ENCODE measurements at places on chromosomes 12 and 14.

GRCh38 chr14:44339862-44340261 is 167.2 kb downstream of the FSCB start:
- no peaks in the 10 kb centered on the region for H3K36me3 ChIP-seq
- H3K27ac ChIP-seq: no peak overlapping the region
- no peak overlapping the region for H3K4me3 ChIP-seq
- H3K27me3 ChIP-seq: no peaks in the 10 kb centered on the region

DNA sequence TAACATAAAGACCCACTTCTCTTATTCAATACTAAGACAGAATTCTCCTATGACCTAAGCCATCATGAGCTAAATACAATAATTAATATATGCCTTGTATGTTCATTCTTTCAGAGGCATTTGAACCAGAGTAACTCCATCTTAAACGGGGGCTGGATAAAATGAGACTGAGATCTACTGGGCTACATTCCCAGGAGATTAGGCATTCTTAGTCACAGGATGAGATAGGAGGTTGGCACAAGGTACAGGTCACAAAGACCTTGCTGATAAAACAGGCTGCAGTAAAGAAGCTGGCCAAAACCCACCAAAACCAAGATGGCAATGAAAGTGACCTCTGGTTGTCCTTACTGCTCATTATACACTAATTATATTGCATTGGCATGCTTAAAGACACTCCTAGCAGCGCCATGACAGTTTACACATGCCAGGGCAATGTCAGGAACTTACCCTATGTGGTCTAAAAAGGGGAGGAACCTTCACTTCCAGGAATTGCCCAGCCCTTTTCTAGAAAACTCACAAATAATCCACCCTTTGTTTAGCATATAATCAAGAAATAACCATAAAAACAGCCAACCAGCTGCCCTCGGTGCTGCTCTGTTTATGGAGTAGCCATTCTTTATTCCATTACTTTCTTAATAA is 260.7 kb downstream of the SSPN start:
- no peak overlapping the region for H3K27ac ChIP-seq
- H3K36me3 ChIP-seq: peaks cover 25% of the 10 kb centered on the region
- no peaks in the 10 kb centered on the region for H3K27me3 ChIP-seq

GRCh38 chr12:64428956-64429355 is 23.0 kb upstream of the TBK1 start:
- no peak overlapping the region for H3K4me3 ChIP-seq
- H3K36me3 ChIP-seq: peaks cover 99% of the 10 kb centered on the region
- no peaks in the 10 kb centered on the region for H3K4me1 ChIP-seq
- no peak overlapping the region for H3K27ac ChIP-seq

- no peaks in the 10 kb centered on the region for H3K36me3 ChIP-seq
- no peak for DNase-seq
- H3K4me3 ChIP-seq: no peak overlapping the region
- H3K4me1 ChIP-seq: no peaks in the 10 kb centered on the region
Observed at GRCh38 chr12:58314610-58315009, 373.2 kb downstream of the ATP23 start.

- no peaks in the 10 kb centered on the region for H3K36me3 ChIP-seq
- no peak overlapping the region for H3K4me3 ChIP-seq
- no peak overlapping the region for H3K27ac ChIP-seq
- no peaks in the 10 kb centered on the region for H3K4me1 ChIP-seq
Observed at GRCh38 chr12:73277971-73278370, 1005.8 kb downstream of the TRHDE start.

DNA sequence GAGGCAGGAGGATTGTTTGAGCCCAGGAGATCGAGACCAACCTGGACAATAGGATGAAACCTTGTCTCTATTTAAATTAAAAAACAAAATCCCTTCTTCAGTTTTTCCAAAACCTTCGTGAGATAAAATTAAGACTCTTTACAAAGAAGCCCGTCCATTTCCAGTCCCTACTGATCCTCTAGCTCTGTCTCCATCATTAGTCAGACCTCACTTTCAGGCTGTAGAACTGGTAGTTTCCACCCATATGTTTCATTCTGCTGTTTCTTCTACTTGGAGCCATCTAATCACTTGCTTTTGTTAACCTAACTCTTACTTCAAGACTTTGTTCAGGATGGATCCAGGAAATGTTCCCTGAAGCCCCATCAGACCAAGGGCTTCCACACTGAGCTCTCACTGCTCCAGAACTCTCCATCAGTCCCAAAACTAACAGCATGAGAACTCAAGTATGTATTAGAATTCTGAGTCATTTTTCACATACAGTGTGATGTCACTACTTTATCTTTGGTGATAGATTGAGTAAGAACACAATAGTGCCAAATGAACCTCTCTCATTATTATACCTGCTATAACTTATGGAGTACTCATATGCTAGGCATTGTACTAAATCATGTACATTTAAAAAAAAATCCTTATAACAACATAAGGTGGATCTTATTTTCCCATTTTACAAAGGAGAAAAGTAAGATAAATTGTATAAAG is 90.8 kb downstream of the PRICKLE1 start:
- no peak overlapping the region for H3K4me3 ChIP-seq
- DNase-seq: no peak
- H3K27ac ChIP-seq: no peak overlapping the region
- no peaks in the 10 kb centered on the region for H3K36me3 ChIP-seq
- no peaks in the 10 kb centered on the region for H3K27me3 ChIP-seq

DNA sequence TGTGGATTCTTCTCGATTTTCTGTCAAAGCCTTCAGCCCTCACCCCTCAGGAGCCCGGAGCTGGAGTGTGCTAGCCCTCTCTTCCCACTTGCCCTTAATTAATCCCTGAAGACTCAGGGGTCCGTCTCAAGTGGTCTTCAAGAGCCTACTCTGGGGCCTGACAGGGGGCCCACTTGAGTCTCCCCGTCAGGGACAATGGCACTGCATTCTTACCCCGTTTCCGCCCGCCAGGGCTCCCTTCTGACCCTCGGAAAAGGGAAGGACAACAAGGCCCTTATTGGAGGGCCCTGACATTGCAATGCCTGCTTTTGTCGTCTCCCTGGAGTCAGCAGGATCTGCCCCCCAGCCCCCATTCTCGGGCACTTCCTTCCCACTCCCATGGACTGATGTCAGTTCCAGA is 34.4 kb downstream of the TBX3 start:
- H3K27me3 ChIP-seq: peaks cover 4% of the 10 kb centered on the region
- H3K36me3 ChIP-seq: no peaks in the 10 kb centered on the region
- no peaks in the 10 kb centered on the region for H3K4me1 ChIP-seq
- no peak overlapping the region for H3K27ac ChIP-seq
- no peak for DNase-seq

DNA sequence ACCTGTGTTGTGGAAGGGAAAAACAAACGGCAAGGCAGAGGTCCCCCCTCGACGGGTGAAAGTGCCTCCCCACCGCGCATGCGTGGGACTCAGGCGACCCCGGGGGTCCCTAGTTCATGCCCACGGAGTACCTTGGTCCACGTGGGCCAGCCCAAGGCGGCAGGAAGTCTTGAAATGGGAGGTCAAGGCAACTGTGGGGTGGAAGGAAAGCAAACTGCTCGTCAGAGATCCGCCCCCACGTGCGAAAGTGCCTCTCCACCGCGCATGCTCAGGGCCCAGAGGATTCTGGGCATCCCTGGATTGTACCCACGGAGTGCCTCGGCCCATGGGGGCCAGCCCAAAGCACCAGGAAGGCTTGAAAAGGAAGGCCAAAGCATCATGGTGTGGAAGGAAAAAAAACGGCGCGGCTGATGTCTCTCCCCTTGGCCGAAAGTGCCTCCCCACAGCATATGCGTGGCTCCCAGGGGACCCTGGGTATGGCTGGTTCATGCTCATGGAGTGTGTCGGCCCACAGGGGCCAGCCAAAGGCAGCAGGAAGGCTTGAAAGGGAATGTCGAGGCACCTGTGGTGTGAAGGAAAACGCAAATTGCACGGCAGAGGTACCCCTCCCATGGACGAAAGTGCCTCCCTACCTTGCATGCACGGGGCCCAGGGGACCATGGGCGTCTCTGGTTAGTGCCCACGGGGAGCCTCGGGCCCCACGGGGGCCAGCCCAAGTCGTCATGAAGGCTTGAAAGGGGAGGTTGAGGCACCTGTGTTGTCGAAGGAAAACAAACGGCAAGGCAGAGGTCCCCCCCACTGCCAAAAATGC is 369.7 kb downstream of the ALG10 start:
- no peaks in the 10 kb centered on the region for H3K36me3 ChIP-seq
- no peak overlapping the region for H3K27ac ChIP-seq
- DNase-seq: peak; percentile 50
- H3K4me1 ChIP-seq: no peaks in the 10 kb centered on the region

- peak overlapping the region; percentile 70 for H3K27ac ChIP-seq
- H3K27me3 ChIP-seq: no peaks in the 10 kb centered on the region
- no peak overlapping the region for H3K4me3 ChIP-seq
- H3K36me3 ChIP-seq: no peaks in the 10 kb centered on the region
- DNase-seq: no peak
- H3K4me1 ChIP-seq: peaks cover 6% of the 10 kb centered on the region
Observed at GRCh38 chr14:99075771-99076375, 196.1 kb downstream of the BCL11B start.

DNA sequence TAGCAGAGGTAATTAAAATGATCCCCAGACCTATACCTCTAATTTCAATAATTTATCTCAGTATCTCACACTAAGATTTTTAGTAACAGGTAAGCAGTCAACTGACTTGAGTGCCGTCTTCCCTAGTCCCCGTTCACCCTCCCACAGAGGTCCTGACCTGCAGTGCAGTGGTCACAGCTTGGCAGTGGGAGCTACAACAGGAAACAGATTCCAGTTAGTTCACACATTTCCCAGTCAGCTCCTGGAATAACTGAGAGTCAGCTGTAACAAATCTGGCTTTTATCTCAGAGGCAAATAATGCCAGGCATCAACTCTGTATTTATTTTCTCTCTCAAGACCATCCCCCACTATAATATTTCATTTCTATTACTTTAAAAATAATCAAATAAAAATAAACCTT is 308.2 kb downstream of the ATP23 start:
- no peaks in the 10 kb centered on the region for H3K36me3 ChIP-seq
- H3K4me3 ChIP-seq: no peak overlapping the region
- H3K27ac ChIP-seq: no peak overlapping the region
- no peaks in the 10 kb centered on the region for H3K4me1 ChIP-seq
- H3K27me3 ChIP-seq: no peaks in the 10 kb centered on the region

- peaks cover 6% of the 10 kb centered on the region for H3K4me1 ChIP-seq
- peaks cover 70% of the 10 kb centered on the region for H3K36me3 ChIP-seq
- peak overlapping the region; percentile 67 for H3K27ac ChIP-seq
- no peaks in the 10 kb centered on the region for H3K27me3 ChIP-seq
- no peak overlapping the region for H3K4me3 ChIP-seq
- no peak for DNase-seq
Observed at GRCh38 chr12:64713376-64713775, 45.8 kb downstream of the GNS start.

DNA sequence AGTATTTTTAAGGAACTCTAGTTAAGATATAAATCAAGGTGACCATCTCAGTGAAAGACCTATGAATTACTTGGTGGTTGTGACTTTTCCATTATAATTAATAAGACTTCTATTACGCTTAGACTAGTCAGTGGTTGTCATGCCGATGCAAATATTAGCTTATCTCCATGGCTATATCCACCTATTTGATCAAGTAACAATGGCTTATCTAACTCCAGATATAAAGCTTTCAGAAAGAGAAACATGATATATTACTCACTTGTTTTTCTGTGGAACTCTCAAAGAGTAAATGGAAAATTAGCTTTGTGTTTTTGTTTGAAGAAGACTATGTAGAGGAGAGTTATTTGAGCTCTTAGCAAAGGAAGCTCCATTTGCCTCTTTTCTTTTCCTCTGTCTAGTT is 323.8 kb upstream of the DCN start:
- H3K27me3 ChIP-seq: no peaks in the 10 kb centered on the region
- no peaks in the 10 kb centered on the region for H3K36me3 ChIP-seq
- H3K27ac ChIP-seq: no peak overlapping the region
- no peak for DNase-seq
- H3K4me3 ChIP-seq: no peak overlapping the region

GRCh38 chr12:27425306-27425705 is 21.2 kb upstream of the SMCO2 start:
- H3K4me3 ChIP-seq: no peak overlapping the region
- H3K36me3 ChIP-seq: no peaks in the 10 kb centered on the region
- H3K27ac ChIP-seq: no peak overlapping the region
- no peak for DNase-seq
- no peaks in the 10 kb centered on the region for H3K4me1 ChIP-seq

GRCh38 chr12:85060916-85061315 is 24.8 kb downstream of the LRRIQ1 start:
- no peaks in the 10 kb centered on the region for H3K27me3 ChIP-seq
- H3K4me3 ChIP-seq: no peak overlapping the region
- H3K27ac ChIP-seq: no peak overlapping the region
- DNase-seq: no peak
- no peaks in the 10 kb centered on the region for H3K4me1 ChIP-seq
- H3K36me3 ChIP-seq: no peaks in the 10 kb centered on the region

DNA sequence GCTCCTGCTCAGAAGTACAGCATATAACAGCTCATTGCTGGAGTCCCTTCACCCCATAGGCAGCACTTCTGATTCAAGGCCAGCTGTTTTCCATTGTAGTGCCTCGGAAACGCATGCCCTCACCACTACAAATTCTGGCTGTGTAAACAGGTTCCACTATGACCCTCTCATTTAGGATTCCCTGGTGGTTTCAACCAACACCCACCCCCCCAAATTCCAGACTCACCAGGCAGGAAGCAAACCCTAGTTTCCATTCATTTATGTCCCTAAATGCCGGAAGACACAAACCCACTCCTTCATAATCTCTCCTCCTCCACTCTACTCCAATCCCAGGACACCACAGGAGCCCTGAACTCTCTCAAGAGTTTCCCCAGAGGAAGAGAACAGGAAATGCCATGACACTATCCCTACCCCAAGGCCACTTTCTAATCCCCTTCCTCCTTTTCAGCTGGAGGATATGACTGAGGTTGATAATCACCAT is 75.9 kb upstream of the TMPO start:
- no peaks in the 10 kb centered on the region for H3K27me3 ChIP-seq
- H3K4me3 ChIP-seq: no peak overlapping the region
- DNase-seq: no peak
- no peaks in the 10 kb centered on the region for H3K4me1 ChIP-seq

GRCh38 chr14:69355154-69355597 is 42.9 kb downstream of the ERH start:
- DNase-seq: no peak
